ENCODE measurements at places on chromosomes 16 and 17.

- no peak for DNase-seq
These were observed 1.4 kb downstream of the PRSS8 start for GRCh38 chr16:31134091-31134571.

- DNase-seq: no peak
These were observed 20.8 kb downstream of the ATP6V0D1 start for GRCh38 chr16:67460168-67460567.

GRCh38 chr16:67006930-67007658, 18.7 kb downstream of the CES4A start:
- no peak for DNase-seq

- DNase-seq: no peak
These were observed 302.9 kb upstream of the AXIN2 start for GRCh38 chr17:65864394-65864793.

- DNase-seq: no peak
These were observed 759 bp upstream of the PAM16 start for GRCh38 chr16:4351880-4352279.

- no peak for DNase-seq
These were observed 375.2 kb downstream of the SLC39A11 start for GRCh38 chr17:72717276-72717675.

GRCh38 chr16:769184-769784, 8.8 kb downstream of the MSLN start:
- DNase-seq: no peak

DNA sequence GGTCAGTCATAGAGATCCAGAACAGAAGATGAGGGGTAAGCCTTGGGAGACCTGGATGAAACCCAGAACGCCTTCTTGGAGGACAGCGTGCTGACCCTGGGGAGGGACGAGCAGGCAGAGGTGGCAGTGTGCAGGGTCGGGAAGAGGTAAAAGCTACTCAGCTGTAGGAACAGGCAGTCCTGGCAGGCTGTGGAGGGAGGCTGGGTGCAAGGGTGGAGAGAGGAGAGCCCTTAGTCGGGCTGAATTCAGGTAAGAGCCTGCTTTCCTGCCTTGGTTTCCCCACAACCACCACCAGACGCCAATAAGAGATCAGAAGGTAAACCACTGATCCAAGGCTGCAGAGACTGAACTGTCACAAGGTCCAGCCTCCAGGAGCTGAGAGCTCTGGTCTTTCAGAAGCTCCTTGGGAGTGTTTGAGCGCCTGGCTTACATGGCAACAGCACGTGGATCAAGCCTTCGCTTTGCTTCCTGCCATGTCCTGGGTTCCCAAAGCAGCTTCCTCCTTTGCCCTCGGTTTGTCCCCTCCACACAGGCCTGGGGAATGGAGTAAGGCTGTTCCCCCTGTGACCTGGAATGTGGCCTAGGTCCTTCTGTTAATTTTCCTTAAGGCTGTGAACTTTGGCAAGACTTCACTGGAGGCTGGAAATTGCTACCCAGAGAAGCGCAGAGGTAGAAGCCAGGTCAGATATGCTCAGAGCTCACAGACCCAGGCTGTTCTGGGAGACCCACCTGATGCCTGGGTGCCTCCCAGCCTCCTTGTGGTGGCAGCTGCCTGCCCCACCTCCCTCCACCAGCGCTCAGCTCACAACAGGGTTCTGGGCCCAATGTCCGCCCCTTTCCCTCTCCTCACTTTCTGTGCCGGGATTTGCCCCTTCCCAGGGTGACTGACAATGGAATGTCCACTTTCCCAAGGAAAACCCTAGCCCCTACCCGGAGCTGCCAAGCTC, 3.9 kb upstream of the PDK2 start:
- no peak for DNase-seq

DNA sequence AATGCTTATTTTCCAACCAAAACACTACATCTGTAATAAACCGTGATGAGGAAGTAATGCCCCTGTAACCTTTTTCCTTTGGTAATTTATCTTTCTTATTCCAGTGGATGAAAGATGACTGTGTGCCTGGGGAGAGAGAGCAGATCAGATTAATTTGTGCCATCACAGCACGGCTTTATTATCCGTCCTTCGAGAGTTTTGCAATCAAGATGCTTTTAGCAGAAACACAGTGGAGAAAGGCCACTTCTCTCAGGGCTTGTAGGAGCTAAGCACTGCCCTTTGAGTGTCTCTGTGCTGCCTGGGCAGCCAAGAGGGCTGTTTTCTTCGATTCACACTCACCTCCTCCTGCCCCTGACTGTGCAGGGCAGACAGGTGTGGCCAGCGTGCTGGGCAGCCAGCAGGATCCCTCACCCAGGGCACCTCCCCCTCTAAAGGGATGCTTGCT, 190.2 kb downstream of the PRKCA start:
- DNase-seq: no peak
